ENCODE measurements at places on chromosomes 16 and 17.
A peak's percentile ranks its signal among the peaks of the same experiment; 100 is the strongest.

- no peak for DNase-seq
These were observed 82.6 kb upstream of the TOB1 start for GRCh38 chr17:50948711-50949110.

DNA sequence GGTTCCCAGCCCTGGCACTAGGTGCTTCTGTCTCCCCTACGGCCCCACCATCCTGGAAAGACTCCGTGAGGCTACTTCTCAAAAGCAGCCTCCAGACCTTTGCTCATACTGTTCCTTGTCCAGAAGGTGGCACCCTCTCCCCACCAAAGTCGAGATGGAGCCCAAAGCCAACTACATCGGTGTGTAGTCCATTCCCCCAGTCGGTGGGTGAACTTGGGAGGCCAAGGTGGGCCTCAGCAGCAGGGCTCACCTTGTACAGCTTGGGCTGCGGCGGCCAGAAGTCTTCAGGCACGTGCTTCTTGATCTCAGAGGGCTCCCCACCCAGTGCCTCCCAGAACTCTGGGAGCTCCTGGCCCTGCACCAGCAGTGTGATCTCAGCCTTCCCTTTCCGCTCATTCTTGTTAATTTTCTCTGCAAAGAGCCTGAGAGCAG is 10.2 kb downstream of the FLII start:
- DNase-seq = no peak

- no peak for DNase-seq
These were observed 60.0 kb upstream of the BCAR1 start for GRCh38 chr16:75311383-75311938.

DNA sequence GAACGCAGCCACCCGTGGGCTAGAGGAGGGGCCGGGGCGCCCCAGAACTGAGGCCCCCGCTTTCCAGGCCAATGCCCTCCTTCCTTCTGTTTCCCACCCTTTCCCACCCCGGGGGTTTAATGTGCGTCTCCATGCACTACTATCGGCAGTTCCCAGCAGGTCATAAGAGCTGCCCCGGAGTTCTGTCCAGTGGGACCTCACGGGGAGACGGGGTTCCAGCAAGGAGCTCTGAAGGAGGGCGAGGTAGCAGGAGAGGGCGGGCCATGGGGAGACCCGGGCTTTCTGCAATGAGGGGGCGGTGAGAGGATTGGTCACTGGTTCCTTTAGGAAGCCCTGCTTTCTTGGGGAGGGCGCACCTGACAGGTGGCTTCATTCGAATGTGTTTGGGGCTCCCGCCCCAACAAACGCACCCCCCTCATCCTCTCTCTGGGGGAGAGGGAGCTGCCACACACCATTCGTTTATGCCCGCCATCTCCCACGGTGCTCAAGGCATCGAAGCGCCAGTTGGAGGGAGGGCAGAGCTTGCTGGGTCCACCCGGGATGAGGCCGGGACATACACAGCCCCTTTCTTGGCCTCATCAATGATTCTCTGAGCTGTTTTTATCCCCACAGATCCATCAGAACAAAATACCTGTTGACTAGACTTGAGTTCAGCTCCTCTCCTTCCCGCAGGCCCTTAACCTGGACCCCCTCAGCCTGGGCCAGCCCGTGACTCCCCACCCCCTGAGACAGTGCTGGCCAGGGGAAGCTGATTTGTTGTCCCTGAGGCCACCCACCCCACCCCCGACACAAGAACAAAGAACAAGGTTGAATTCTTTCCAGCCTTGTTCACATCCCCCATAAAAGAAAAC is 44.1 kb downstream of the SLC7A5 start:
- DNase-seq = no peak

DNA sequence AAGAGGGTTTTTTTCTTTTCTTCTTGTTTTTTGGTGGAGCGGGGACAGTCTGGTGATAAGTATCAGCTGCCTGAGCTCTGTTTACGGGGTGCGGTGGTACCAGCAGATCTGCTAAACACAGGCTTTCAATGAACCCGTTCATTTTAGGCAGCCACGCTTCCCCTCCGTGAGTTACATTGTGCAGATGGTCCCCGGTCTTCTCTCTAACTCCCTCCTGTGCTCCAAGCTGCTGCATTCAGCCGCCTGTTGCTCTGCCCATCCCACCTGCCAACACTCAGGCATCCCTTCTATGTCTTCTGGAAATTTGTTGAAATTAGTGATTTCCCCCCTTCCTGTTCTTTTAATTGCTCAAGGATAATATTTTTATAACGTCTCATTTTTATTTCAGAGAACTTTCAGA is 82.1 kb upstream of the ELAC2 start:
- DNase-seq = no peak

GRCh38 chr16:1076801-1077576 is 4.4 kb downstream of the SSTR5 start:
- DNase-seq = no peak

DNA sequence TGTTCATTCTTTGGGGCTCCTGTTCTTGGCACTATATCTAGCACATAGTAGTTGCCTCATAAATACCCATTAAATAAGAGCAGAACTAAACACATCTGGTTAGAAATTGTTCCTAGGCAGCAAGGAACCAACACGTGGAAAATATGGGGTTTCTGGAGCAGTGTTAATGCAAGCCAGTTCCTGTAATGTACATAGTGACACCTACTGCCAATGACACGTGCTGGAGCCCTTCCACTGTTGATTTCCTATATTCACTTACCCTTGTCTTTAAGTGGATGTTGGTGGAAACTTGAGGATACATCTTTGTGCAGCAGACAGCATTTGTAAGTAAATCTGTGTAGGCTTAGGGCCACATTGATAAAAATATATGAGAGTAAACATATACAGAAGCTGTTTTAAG is 1.6 kb upstream of the IRF8 start:
- DNase-seq = no peak

GRCh38 chr16:50708373-50709060 is 15.1 kb downstream of the NOD2 start:
- DNase-seq = no peak

GRCh38 chr17:3815122-3815521 is 14.1 kb upstream of the ITGAE start:
- no peak for DNase-seq

DNA sequence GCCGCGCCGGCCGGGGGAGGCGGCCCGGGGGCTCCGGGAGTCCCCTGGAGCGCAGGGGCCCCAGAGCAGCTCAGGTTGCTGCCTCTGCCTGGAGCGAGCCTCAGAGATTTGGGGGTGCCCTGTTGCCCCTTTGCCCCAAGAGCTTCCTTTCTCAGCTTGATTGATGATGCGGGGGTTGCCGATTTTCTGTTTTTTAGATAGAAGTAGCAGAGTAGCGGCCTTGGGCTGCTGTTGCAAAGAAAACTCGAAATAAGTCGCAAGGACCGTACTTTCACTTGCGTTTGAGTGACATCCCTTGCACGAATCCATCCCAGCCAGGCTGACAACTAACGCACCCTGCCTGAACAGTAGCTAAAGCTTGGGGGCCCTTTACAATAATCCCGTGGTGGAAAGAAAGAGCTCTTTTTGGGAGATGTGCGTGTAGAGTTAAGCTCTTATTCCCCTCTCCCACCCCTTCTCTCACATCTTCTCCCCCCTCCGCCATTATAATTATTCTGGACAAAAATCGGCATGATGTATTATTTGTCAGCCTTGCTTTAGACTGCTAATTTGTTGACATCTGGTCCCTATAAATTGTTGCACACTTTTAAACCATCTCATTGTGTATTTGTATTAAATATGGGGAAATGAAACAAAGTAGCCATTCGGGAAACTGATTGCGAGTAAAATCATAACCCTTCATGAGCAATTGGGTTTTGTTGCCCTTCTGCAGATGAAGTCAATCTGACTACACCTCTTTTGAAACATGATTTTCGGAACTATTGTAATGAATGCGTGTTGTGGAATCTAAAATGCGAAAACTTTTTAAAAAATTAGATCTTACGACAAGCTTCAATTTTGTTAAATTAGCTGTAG is 873 bp downstream of the USP10 start:
- no peak for DNase-seq

- DNase-seq = peak; percentile 78
These were observed 160.6 kb upstream of the RPL38 start for GRCh38 chr17:74042744-74043486.

DNA sequence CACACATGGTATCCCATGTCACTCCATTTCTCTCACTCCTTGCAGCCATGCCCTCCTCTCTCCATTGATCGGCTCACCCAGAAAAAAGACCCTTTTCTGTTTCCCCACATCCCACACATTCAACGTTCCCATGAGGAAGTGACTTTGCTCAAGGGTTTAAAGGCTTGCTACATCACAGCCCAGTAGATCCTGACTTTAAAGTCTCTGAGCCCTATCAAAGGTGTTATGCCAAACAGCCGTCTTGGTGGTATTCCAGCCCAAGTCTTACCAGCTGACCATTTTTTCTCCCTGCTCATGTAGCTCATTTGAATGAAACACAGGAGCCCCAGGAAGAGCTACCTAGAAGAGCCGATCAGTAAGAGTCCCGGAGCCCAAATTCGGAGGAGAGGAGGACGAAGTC is 7.4 kb upstream of the TXNDC11 start:
- DNase-seq = no peak

DNA sequence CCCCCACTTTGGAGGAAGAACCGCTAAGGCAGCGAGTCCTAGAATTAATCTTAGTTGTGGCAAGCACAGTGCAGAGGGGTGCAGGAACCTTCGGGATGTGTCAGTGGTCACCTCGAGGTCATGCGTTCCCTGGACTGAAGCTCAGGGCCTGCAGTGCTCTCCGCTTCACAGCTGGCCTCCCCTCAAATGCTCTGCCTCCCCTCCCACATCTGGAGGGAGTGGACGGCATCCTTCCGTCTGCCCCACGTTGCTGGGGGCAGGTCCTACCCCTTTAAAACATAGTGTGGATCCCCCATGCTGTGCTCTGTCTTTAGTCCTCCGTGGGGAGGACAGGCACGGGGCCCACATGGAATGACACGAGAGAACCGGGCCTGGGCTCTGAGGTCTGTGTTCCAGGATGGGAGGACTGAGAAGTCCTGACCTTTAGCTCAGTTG is 99.5 kb upstream of the CDC42EP4 start:
- DNase-seq = no peak

GRCh38 chr16:57409065-57409464 is 4.5 kb downstream of the CCL17 start:
- no peak for DNase-seq

GRCh38 chr17:72931163-72931562 is 161.3 kb downstream of the SLC39A11 start:
- DNase-seq = no peak

GRCh38 chr16:77922228-77922754 is 100.1 kb upstream of the CLEC3A start:
- DNase-seq = no peak

DNA sequence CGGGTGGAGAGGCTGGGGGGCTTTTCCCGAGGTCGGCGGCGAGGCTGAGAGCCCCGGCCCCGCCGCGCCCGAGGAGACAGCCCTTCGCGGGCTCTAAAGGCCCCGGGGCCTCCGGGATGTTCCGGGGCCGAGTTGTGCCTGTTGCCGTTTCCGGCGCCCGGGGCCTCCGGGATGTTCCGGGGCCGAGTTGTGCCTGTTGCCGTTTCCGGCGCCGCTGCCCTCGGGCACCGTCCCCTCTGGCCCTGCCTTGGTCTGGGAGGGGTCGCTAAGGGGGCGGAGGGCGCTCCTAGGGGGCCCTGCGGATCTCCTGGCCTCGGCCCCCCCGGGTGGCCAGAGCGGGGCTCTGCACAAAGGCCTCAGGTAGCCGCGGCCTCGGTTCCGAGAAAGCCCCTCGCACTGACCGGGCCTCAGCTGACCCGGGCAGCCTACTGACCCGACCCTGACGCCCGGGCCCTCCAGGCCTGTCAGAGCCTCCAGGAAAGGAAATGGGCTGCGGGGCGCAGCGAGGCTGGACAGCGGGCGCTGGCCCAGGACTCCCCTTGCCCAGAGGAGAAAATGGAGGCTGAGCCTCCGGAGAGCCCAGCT is 24.2 kb downstream of the ACTG1 start:
- DNase-seq = no peak

- no peak for DNase-seq
These were observed 12.6 kb upstream of the SLC12A3 start for GRCh38 chr16:56852401-56852730.

DNA sequence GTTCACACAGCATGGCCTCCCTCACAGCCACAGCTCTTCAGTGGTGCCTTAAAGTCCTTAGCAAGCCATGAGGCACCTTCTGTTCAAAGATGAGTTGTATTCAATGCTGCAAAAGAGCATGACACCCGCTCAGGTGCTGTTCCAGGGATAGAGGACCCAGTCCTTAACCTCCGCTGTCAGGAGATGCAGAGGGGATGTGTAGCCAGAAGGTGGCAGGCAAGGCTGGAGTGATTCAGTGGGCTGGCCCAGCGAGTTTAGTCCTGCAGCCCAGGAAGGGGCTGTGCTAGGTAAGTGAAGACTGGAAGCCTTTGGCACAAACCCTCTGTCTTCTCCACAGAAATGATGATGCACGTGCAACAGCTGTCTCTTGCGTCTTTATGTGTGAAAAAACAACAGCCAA is 25.0 kb upstream of the ADAM11 start:
- no peak for DNase-seq

- no peak for DNase-seq
These were observed 255.6 kb downstream of the HS3ST3A1 start for GRCh38 chr17:13346081-13346533.

GRCh38 chr17:76500074-76500746 is 1.0 kb downstream of the RHBDF2 start:
- no peak for DNase-seq

DNA sequence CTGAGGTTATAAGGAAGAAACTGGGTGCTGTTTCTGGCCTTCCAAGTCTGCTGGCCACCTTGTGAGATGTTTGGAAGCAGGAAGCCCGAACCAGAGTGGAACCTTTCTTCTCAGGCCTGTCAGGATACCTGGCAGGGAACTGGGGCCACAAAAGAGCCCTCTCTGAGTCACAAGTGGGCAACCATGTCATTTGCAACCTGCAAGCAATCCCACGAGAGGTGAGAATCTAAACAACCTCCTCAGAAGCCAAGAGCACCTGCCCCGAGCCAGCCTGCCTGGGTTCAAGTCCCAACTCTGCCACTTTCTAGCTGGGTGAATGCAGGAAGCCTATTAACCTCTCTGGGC is 3.3 kb downstream of the COTL1 start:
- no peak for DNase-seq

DNA sequence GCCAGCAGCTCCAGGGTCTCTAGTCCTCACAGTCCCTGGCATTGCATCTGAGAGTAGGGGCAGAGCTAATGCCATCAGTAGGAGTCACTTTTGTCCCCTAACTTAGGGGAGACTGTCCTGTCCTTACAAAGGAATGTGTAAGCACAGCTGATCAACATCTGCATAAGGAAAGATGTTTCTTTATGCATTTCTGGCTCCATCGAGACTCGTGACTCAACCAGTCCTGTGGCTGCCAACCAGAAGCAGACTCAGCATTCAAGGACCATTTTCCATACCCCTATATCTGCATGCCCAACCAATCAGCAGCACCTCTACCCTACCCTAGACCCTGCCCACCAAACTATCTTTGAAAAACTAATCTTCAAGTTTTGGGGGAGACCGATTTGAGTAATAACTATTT is 8.2 kb upstream of the MPP2 start:
- DNase-seq = no peak

DNA sequence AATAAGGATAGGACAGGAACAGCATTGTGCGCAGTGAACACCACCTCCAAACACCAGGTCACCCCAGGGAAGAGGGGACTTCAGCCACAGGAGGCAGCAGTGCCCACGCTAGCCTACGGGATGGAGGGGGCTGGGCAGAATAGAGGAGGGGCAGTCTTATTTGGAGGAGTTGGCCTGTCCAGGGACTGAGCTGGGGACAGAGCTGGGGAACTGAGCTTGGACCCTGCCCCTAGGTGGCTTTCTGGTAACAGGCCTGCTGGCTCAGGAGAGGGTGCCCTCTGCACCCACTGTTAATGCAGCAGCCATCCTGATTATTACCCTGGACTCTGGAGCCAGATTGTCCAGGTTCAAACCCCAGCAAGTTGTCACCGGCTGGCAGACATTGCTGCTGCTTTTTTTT is 9.3 kb downstream of the CCDC102A start:
- no peak for DNase-seq
